ENCODE measurements at places on chromosomes 2 and 18. TPM values are rescaled to one million over a fixed set of nuclear protein-coding genes. Genes with fewer than 3 reads are reported as not detected.

DNA sequence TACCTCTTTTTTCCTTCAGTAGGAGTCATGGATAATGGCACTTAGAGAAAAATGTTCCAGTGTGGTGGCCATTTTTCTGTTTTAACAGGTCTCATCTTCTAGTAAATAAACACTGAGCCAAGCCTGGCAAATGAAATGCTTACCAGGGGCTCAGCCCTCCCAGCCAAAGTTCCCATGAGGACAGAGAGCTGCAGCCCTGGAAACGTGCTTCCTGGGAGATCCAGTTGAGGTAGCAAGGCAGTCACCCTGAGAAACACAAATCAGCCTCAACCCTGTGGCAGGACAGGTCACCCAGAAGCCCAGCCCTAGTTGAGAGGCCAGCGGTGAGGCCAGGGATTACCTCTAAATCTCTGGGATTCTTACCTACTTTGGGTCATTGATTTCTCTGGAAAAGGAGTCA lies 140.1 kb downstream of the LNPK start:
- no peak for DNase-seq

DNA sequence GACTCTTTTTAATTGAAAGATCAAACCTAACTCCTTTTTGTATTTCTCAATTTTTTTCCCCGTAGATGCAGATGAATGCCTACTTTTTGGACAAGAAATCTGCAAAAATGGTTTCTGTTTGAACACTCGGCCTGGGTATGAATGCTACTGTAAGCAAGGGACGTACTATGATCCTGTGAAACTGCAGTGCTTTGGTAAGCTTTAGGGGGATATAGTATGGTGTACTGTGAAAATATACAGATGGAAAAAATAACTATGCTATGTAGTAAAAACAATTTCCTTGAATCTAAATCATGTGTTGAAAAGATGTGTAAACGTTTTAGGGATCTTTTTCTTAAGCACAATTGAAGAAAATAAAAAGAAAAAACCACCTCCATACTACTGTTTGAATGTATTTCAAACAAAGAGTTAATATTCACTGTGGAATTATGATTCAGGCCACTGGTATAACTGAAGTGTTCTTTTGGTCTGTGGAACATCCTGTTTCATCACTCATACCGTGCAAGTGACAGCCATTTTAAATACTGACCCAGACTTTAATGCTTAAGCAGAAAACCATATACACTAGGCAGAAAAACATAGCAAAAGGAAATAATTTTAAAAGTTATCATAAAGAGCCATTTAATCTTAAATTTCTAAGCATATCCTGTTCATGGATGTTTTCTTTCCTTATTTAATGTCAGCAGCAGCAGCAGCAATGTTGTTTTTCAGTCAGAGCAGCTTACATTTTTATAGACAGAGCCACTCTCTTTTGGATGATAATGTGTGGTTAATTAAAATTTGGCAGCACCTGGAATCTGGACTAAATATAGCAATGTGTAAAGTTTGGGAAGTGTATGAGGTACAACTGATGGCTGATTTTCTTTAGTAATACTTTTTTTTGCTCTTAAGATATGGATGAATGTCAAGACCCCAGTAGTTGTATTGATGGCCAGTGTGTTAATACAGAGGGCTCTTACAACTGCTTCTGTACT lies 112.8 kb upstream of the RASGRP3 start:
- no peak for DNase-seq

Gene TRIM43
- not detected for polyA plus RNA-seq

DNA sequence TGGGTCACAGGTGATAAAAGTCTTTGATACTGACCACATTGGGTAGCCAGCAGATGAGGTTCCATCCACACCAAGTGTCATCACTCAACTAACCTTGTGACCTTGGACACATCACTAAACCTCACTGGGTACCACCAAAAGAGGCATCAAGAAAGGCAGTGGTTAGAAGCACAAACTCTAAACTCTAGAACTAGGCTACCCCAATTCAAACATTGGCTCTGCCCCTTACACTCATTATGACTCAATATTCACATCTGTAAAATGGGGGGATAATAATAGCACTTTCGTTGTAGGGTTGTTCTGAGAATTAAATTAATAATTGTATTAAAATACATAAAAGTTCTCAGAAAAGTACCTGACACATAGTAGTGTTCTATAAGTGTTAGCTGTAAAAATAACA lies 15.8 kb upstream of the SMAD7 start:
- no peak for DNase-seq

Gene LYPD6
- polyA plus RNA-seq, result 20.5 TPM

GRCh38 chr18:36625386-36625785 lies 203.4 kb downstream of the TPGS2 start:
- no peak for DNase-seq

All from right lung (tissue), 10 donors.